ENCODE measurements at places on chromosomes 5 and 9.
A peak's percentile ranks its signal among the peaks of the same experiment; 100 is the strongest.

DNA sequence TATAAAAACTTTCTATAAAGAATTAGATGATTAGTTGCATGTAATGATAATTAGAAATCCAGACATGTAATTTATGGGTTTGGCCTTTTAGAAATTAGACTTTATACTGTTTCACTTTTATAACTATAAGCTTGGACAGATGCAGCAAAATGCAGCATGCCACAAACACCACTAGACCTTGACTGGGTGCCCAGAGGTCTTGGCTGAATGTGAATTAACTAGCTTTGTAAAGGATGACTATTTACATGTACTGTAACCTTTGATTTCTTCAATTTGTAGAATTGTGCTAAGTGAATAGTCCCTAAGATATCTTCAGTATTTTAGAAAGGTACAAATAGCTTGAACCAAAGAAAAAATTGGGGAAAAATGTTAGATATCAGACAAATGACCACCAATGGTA, 2168.1 kb downstream of the MAT2B start:
- DNase-seq: no peak

- DNase-seq: peak; percentile 66
These were observed 227.1 kb downstream of the ARHGEF28 start for GRCh38 chr5:73853091-73853490.

DNA sequence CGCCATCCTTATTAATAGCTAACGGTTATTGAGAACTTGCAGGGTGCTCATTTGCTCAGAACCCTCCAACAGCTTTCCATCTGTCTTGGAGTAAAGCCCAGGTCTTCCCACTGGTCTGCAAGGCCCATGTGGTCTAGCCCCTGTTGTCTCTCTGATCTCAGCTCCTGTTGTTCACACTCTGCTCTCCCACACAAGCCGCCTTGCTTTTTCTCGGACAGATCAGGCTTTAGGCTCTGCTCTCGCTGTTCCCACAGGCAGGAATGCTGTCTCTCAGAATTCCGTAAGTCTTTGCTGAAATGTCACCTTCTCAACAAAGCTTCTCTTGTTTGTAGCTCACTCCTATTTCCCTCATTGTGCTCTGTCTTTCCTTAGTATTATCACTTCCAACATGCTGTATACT, 34.3 kb downstream of the GPR107 start:
- peak; percentile 74 for DNase-seq

- peak; percentile 80 for DNase-seq
These were observed 312.4 kb downstream of the ARHGEF28 start for GRCh38 chr5:73938280-73938937.

- peak; percentile 96 for DNase-seq
These were observed 62.5 kb upstream of the PTPN3 start for GRCh38 chr9:109560470-109561132.

DNA sequence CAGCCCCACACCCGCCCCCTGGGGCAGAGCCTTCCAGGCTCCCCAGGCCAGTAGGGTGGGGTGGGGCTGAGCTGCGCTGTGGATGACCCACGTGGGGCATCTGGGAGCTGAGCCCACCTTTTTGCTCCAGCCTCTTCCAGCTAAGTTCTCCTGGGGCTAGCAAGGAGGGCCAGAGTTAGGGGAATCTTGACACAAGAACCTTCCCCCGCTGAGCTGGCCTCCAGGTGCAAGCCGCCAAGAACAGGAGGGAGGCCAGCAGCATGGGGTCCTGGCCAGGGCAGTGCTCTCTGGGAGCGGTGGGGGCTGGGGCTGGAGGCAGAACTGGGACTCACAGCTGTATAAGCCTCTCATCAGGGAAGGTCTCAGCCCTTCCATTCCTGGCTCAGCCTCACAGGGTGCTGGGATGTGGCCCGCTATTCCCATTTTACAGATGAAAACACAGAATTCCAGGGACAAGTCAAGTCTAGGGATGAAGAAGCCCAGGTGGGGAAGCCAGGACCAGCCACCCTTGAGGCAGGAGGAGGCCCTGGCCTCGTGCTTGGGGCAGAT, 21.5 kb downstream of the SARDH start:
- DNase-seq: peak; percentile 49

GRCh38 chr9:114450833-114451706, 54.2 kb downstream of the WHRN start:
- DNase-seq: no peak

GRCh38 chr5:153066281-153066680, 424.2 kb upstream of the GRIA1 start:
- no peak for DNase-seq

- no peak for DNase-seq
These were observed 83.4 kb downstream of the MEGF10 start for GRCh38 chr5:127373858-127374491.

- peak; percentile 35 for DNase-seq
These were observed 17.8 kb downstream of the FBXW5 start for GRCh38 chr9:136926749-136927148.

- no peak for DNase-seq
These were observed 90.7 kb upstream of the PANK3 start for GRCh38 chr5:168669668-168670378.

DNA sequence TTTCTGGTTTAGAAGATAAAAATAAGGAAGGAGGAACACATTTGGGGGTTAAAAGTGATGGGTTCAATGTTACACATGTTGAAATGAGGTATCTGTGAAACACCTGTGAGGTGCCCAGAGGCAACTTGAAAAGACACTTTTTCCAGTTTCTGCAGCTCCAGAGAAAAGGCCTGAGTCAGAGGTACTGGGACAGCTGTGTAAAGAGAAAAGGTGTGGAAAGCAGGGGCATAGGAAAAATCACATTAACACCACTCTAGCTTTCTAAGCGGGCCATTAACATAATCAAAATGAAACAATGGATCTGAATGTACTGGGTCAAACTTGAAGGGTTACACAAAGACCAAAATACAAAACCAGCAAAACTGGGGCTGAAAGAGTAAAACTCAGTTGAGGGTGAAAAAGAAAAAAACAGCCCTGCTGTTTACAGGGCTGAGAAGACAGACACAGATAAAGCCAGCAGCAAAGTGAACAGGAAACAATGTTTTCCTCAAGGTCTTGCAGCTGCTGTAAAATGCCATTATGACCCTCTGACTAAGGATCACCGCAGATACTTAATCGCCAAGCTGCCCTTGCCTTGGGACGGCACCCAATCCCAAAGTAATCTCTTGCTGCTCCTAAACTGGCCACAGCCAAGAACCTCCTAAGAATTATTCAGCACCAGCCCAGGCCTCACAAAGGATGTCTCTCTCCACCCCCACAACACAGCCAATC, 104.7 kb downstream of the DROSHA start:
- no peak for DNase-seq

DNA sequence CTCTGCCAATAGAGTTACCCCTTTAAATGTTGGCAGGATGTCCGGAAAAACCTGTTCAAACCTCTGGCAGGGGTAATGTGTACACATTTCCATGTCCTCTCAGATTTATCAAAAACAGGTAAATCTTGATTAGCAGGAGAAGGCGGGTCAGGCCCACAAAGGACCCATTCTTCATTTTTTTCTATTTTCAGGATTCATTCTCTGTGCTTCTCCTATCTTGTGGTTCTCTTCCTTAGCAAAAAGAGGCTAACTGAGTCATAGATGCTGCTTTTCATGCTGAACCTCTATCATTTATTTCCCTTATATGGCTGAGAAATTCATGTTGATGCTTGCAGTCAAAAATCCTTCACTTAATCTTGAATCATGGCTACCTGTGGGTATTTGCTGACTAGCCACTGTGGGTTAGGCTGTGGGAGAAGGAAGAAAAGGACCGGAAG, 112.7 kb upstream of the IQGAP2 start:
- DNase-seq: no peak

GRCh38 chr9:5909976-5910375, 19.3 kb downstream of the MLANA start:
- no peak for DNase-seq

DNA sequence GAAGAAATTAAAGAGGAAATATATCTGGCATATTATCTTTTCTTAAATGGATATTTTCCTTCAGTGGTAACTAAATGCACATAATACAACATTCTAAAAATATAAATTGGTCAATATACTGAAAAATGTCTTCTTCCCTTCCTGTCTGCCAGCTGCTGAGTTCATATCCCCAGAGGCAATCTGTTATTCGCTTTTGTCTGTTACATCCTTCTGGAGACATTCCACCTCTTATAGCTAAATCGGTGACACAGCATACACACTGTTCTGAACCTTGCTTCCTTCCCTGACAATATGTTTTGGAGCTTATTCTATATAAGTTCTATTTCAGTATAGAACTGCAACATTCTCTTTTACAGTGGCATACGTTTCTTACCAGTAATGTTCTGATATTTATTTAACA, 147.8 kb downstream of the TENT4A start:
- no peak for DNase-seq

- no peak for DNase-seq
These were observed 166.3 kb upstream of the ZNF608 start for GRCh38 chr5:124912638-124913328.

DNA sequence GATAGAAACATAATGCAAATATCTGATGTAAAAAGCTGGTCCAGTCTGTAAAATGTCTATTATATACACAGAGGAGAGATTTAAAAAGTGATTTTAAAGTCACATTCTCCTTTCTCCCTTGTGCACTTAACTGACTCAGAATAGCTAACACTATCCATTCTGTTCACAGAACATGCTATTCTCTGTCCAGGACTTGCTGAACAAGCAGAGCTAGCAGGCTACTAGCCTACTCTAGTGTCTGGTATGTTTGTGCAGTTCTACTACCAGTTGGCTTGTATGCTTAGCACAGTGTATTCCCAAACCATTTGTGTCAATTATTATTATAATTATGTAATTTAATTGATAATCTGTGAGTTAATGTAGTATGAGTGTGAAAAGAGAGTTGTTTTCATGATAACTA, 161.7 kb upstream of the NUDT12 start:
- no peak for DNase-seq

- DNase-seq: peak; percentile 37
These were observed 16.5 kb upstream of the SPARC start for GRCh38 chr5:151703227-151703626.

- DNase-seq: no peak
These were observed 55.0 kb upstream of the C9orf72 start for GRCh38 chr9:27628311-27628710.

DNA sequence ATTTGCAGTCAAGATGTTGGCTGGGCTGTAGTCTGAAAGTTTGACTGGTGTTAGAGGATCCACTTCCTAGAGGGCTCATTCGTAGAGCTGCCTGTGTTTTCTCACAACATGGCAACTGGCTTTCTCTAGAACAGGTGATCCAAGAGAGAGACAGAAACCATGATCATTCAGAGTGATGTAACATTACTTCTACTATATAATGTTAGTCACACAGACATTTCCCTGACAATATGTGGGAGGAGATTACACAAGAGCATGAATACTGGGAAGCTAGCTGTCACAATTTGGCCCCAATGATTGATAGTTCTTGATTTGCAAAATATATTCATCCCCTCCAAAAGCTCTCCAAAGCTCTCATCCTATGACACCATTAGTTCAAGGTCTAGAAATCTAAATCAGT, 10.9 kb upstream of the TMEM161B start:
- DNase-seq: no peak

DNA sequence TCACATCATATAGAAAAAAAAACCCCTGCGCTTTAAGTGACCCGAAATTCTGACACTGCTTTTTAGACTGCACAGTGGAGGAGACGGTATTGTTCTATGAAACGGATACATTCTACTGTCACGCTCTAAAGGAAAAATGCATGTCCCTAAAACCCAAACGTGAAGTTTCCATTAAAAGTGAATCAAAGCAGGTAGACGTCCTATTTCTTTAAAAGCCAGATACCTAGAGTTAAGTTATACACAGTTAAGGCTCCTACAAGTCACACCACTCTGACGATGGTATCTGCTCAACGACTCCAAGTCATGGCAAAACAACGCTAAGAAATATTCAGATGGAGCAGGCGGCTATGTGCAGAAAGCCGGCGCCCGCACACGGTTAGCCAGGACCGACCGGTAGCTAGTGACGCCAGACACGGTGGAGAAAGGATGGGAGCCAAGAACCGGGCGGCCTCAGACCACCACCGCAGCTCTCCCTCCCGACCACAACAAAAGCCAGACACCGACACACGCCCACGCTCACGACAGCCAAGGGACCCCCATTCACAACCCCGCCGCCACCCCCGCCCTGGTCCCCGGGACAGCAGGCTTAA, 734 bp downstream of the SKP1 start:
- peak; percentile 74 for DNase-seq

- no peak for DNase-seq
These were observed 7.9 kb downstream of the LNPEP start for GRCh38 chr5:96943799-96944198.

GRCh38 chr5:160167624-160168165, 48.4 kb upstream of the PWWP2A start:
- no peak for DNase-seq

DNA sequence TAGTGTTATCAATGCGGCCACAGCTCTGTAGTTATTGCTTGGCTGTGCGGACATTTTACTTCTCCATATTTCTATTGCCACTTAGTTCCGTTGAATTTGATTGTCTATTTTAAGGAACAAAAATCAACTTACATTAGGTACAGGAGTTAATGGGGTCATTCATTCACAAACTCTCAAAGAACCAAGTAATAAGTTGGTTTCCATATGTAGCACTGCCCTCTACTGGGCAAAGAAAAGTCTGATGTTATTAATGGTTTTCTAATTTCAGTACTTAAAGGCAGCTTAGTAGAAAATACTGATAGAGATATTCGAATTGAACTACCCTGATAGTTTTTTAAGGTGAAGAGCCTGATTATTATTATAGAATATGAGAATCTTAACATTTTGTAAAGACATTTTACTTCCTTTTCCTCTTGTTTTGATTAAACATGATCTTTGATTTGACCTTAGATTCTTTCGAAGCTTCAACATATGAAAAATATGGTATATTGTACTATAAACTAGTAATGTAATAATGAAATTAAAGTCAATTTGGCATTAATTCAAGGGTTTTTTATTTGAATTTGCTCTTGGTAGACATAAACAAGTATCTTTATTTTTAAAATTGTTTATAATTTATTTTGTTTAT, 119.5 kb upstream of the CTNND2 start:
- no peak for DNase-seq

GRCh38 chr5:53358794-53359193, 121.6 kb upstream of the FST start:
- DNase-seq: no peak

- DNase-seq: no peak
These were observed 144.7 kb upstream of the LRRTM2 start for GRCh38 chr5:139019880-139020279.

- DNase-seq: no peak
These were observed 59.7 kb upstream of the HMHB1 start for GRCh38 chr5:143752165-143752850.

- DNase-seq: no peak
These were observed 14.5 kb upstream of the DELE1 start for GRCh38 chr5:141909212-141909611.

DNA sequence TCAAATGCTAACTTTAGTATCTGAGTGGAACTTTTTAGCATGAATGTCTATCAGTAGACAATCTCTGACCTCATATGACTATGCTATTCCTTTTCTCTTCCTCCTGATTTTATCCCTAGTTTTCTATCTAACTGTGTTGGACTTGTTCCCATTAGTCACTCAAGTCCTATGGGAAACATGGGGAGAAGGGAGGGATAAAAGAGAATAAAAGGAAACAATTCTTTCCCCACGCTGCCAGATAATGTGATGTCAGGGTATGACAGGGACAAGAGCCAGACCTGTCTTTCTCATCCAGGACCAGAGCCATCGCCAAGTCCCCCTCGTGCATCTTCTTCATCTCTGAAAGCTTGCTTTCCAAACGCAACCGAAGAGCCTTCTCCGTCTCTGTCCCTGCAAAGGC, 43.9 kb downstream of the CDK5RAP2 start:
- DNase-seq: no peak

GRCh38 chr5:160605266-160605665, 183.6 kb downstream of the PTTG1 start:
- no peak for DNase-seq
